ENCODE measurements at places on chromosomes 4 and X. TPM values are rescaled to one million over a fixed set of nuclear protein-coding genes. Genes with fewer than 3 reads are reported as not detected.

DCAF8L1 gene
- not detected for total RNA-seq

LPAR4 gene
- total RNA-seq, result not detected

DNA sequence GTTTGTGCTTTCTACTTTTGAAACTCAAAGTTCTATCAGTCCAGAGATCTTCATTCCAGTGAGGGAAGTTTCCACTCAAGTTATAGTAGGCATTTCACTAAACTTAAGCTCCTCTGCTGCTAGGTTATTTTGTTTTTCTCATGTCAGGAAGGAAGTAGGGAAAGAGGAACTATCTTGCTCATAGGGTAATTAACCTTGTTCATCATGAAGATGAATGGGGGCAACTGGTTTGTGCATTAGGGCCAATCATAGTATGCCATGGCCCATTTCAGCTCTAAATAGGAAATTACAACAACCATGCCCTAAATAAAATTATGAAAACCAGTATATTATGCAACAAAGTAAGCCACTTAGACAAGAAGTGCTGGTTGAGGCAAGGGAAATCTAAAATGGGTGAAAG, 804.7 kb upstream of the NDST4 start:
- no peaks in the 10 kb centered on the region for H3K4me1 ChIP-seq
- H3K27me3 ChIP-seq, result no peaks in the 10 kb centered on the region
- no peaks in the 10 kb centered on the region for H3K36me3 ChIP-seq
- H3K4me3 ChIP-seq, result no peak overlapping the region
- no peak for DNase-seq
- no peak overlapping the region for H3K27ac ChIP-seq

DNA sequence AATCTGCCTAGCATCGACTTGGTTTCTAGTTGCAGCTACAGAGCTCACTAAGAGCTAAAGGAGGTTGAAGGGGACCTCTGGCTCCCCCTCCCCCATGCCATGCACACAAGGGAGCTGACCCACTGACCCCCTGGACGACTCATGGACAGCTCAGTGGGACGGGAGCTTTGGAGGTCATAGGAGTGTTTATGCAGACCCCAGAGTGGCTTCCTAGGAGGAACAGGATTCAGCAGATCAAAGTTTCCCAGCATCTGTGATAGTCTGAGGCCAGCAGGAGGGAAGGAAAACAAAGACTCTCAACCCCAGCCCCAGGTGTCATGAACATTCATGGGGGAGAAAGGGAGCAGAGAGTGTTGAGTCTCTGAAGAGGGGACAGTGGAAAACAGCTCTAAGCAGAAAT, 104.4 kb downstream of the ARSF start:
- no peak overlapping the region for H3K27ac ChIP-seq
- H3K27me3 ChIP-seq, result no peaks in the 10 kb centered on the region
- peaks cover 2% of the 10 kb centered on the region for H3K4me1 ChIP-seq
- no peak overlapping the region for H3K4me3 ChIP-seq
